ENCODE measurements at places on chromosomes 7 and 10.
A peak's percentile ranks its signal among the peaks of the same experiment; 100 is the strongest.

DNA sequence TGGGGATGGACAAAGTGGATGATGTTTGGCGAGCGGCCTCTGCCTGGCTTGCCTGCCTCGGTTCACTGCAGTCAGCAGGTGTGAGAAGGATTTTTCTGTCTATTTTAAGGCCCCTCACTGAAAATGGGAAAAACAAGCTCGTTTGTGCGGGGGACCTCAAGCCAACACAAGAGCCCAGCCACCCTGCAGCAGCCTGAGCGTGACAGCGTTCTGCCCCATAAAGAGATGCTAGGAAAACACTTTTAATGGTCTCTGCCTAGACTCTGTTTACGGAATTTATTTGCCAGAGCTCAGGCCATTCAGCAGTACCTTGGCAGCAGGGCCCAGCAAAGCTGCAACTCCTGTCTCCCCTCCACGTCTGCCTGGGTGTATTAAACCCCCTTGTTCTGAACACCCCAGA is 131.7 kb downstream of the GRK5 start:
- peaks cover 8% of the 10 kb centered on the region for H3K36me3 ChIP-seq
- H3K27ac ChIP-seq = no peak overlapping the region
- no peaks in the 10 kb centered on the region for H3K27me3 ChIP-seq
- DNase-seq = no peak
- H3K4me1 ChIP-seq = peaks cover 12% of the 10 kb centered on the region
- H3K4me3 ChIP-seq = no peak overlapping the region

DNA sequence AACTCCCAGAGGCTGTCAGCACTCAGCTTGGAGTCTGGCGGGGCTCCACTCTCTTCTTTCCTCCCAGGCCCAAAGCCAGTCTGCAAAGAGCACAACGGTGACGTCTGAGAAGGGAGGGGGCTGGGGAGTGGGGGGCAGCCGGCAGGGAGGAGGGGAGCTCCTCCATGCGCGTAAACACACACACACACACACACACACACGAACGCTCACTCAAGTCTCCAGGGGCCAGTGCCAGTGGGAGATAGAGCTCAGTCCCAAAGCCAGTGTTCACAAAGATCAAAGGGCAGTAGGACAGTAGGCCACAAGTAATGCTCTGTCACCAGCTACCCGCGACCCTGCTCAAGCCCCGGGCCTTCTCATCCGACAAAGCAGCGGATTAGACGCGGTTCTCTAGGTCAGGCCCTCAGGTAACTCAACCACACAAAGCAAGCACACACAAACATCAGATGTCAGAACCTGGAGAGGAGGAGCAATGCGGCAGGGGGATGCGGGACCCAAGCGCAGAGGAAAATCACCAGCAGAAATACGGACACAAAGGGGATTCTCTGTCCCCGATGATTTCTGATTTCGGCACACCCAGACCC is 19.9 kb downstream of the TCAF1 start:
- no peak for DNase-seq
- H3K36me3 ChIP-seq = no peaks in the 10 kb centered on the region
- no peaks in the 10 kb centered on the region for H3K27me3 ChIP-seq
- H3K4me1 ChIP-seq = peaks cover 16% of the 10 kb centered on the region

DNA sequence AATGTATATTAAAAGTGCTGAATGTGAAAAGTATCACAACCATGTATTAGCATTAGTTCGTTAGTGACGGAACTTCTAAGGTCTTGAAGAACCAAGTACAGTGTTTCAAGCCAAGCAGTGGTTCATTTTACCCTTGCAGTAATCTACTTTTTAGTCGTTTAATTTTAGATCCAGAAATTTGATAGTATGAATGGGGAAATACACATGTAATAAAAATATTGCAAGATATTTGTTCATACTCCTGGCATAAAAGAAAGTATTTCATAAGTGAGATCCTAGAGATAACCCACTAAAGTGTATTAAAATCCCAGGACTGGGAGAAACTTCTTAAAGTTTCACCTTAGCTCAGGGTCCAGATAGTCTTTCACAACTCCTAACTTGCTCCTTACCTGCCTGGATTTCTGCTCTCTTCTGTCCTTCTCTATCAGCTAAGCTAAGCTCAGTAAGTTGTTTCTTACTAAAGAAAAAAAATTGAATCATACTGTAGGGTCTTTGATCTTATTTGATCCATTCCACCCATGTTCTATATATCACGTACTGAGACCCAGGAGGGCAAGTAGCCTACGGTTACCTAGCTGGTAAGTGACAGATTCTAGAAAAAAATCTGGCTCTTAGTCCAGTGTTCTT is 1.5 kb downstream of the BCAP29 start:
- peak overlapping the region; percentile 84 for H3K4me3 ChIP-seq
- H3K36me3 ChIP-seq = peaks cover 16% of the 10 kb centered on the region
- H3K27ac ChIP-seq = peak overlapping the region; percentile 97
- no peak for DNase-seq
- H3K27me3 ChIP-seq = no peaks in the 10 kb centered on the region
- peaks cover 11% of the 10 kb centered on the region for H3K4me1 ChIP-seq

DNA sequence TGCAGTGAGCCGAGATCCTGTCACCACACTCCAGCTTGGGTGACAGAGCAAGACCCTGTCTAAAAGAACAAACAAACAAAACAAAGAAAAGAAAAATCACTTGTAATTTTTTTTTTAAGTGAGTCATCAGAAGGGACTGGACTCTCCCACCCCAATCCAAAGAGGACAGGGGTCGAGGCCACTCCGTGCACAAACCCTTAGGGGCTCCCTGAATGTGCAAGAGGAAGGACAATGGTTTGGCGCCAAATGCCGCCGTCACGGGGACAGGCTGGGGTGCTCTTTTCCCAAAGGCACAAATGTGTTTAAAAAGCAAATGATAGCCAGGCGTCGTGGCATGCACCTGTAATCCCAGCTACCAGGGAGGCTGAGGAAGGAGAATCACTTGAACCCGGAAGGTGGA is 23.8 kb downstream of the RCC1L start:
- no peak for DNase-seq
- peaks cover 8% of the 10 kb centered on the region for H3K4me1 ChIP-seq
- no peaks in the 10 kb centered on the region for H3K27me3 ChIP-seq
- no peak overlapping the region for H3K4me3 ChIP-seq
- H3K27ac ChIP-seq = peak overlapping the region; percentile 78

DNA sequence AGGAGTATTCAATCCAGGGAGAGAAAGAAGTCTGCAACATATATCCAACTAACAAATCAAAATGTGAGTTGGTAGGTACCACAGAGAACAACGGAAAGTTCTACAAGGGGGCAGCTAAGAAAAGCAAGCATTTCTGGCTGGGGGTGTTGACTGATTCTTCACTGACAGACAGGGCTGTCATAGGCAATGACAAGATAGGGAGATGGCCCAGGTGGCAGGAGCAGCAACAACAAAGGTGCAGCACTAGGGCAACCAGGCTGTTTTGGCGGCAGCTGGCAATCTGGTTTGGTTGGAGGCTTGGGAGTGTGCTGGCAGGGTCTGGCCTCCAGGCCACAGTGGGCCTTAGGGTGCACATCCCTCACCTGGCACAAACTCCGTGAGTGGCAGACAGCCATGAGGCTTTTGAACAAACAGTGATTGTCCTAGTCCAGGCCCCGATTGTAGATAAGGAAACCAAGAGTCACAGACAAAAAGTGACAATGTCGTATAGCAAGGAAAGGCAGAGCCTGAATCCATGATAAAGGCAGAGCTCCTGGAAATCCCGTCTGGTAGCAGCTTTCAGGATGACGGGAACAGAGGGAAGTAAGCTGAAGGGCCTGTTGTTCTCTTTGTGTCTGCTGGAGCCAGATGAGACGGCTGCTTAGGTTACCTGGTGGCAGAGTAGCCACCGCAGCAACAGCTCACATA is 28.4 kb downstream of the DPCD start:
- no peak overlapping the region for H3K4me3 ChIP-seq
- H3K27ac ChIP-seq = no peak overlapping the region
- no peak for DNase-seq
- H3K36me3 ChIP-seq = peaks cover 10% of the 10 kb centered on the region
- no peaks in the 10 kb centered on the region for H3K27me3 ChIP-seq

DNA sequence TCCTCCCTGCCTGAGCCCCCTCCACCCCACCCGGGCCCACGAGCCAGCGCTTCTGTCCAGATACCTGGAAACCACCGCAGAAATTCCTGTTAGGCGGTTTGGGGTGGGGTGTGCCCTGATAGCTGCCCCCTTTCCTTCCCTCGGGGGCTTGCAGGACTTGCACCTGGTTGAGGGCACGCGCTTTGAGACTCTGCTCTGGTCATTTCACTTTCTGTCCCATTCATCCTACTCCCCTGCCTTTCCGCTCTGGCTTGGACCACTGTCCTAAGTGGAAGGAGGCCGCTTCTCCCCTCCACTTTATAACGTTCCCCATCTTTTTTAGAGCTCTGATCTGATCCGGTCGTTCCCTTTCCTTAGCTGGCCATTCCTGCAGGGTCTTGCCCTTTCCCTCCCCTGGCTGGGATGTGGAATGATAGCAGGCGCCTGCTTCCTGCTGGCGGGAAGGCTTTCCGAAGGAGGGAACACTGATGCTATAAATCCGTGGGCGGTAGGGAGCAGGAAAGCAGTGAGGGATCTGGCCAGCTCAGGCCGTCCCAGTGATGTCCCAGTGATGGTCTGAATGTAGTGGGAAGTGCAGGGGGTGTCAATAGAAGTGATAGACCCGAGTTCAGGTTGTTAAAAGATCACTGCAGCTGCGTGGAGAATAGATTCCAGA is 852 bp upstream of the PRKAR1B start:
- peaks cover 29% of the 10 kb centered on the region for H3K36me3 ChIP-seq
- no peak for DNase-seq
- H3K4me1 ChIP-seq = peaks cover 4% of the 10 kb centered on the region
- no peak overlapping the region for H3K27ac ChIP-seq
- H3K27me3 ChIP-seq = no peaks in the 10 kb centered on the region

DNA sequence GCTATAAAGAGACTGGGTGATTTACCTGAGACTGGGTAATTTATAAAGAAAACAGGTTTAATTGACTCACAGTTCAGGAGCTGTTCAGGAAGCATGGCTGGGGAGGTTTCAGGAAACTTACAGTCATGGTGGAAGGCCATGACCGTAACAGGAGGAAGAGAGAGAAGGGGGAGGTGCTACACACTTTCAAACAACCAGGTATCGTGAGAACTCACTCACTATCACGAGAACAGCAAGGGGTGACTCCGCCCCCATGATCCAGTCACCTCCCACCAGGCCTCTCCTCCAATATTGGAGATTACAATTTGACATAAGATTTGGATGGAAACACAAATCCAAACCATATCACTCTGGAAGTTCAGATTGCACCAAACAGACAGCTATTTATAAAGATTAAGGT is 59.8 kb upstream of the ARHGAP21 start:
- H3K4me3 ChIP-seq = no peak overlapping the region
- H3K4me1 ChIP-seq = no peaks in the 10 kb centered on the region
- no peaks in the 10 kb centered on the region for H3K27me3 ChIP-seq
- H3K36me3 ChIP-seq = no peaks in the 10 kb centered on the region
- no peak overlapping the region for H3K27ac ChIP-seq

GRCh38 chr10:48429309-48429708 is 122.8 kb downstream of the MAPK8 start:
- H3K36me3 ChIP-seq = no peaks in the 10 kb centered on the region
- no peaks in the 10 kb centered on the region for H3K27me3 ChIP-seq
- H3K27ac ChIP-seq = no peak overlapping the region
- H3K4me1 ChIP-seq = no peaks in the 10 kb centered on the region
- no peak for DNase-seq
- H3K4me3 ChIP-seq = no peak overlapping the region

DNA sequence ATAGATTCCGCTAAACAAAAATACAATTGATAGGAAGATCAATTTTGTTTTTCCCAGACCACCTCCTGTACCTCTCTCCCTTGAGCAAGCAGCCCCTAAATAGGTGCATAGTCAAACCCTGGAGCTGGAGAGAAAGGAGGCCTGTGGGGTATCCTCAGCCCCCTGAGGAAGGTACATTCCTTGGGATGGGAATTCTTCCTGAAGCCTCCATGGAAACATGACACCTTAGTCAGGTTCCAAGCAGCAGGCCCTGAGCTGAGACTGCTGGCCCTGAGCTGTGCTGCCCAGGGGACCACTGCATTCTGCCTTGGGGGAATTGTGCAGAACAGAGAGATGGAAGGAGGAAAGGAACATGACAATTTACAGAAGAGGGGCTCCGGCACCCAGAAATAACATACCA is 7.4 kb downstream of the HNRNPF start:
- H3K4me3 ChIP-seq = no peak overlapping the region
- no peaks in the 10 kb centered on the region for H3K27me3 ChIP-seq
- no peaks in the 10 kb centered on the region for H3K36me3 ChIP-seq
- H3K4me1 ChIP-seq = peaks cover 10% of the 10 kb centered on the region
- no peak for DNase-seq

- no peaks in the 10 kb centered on the region for H3K27me3 ChIP-seq
- H3K36me3 ChIP-seq = no peaks in the 10 kb centered on the region
- H3K4me1 ChIP-seq = no peaks in the 10 kb centered on the region
- DNase-seq = no peak
- no peak overlapping the region for H3K27ac ChIP-seq
Observed at GRCh38 chr7:72321081-72321480, 91.1 kb downstream of the CALN1 start.

- H3K27ac ChIP-seq = no peak overlapping the region
- H3K36me3 ChIP-seq = no peaks in the 10 kb centered on the region
- DNase-seq = no peak
- H3K27me3 ChIP-seq = no peaks in the 10 kb centered on the region
- H3K4me3 ChIP-seq = no peak overlapping the region
- no peaks in the 10 kb centered on the region for H3K4me1 ChIP-seq
Observed at GRCh38 chr7:104931181-104931781, 82.7 kb upstream of the KMT2E start.

GRCh38 chr10:74293686-74294371 is 142.8 kb downstream of the ADK start:
- no peak for DNase-seq
- H3K27me3 ChIP-seq = no peaks in the 10 kb centered on the region
- H3K4me1 ChIP-seq = peaks cover 13% of the 10 kb centered on the region
- no peaks in the 10 kb centered on the region for H3K36me3 ChIP-seq

- peaks cover 6% of the 10 kb centered on the region for H3K4me1 ChIP-seq
- DNase-seq = peak; percentile 85
- no peak overlapping the region for H3K27ac ChIP-seq
- no peak overlapping the region for H3K4me3 ChIP-seq
- no peaks in the 10 kb centered on the region for H3K27me3 ChIP-seq
Observed at GRCh38 chr10:71608819-71609768, 110.5 kb downstream of the C10orf105 start.

DNA sequence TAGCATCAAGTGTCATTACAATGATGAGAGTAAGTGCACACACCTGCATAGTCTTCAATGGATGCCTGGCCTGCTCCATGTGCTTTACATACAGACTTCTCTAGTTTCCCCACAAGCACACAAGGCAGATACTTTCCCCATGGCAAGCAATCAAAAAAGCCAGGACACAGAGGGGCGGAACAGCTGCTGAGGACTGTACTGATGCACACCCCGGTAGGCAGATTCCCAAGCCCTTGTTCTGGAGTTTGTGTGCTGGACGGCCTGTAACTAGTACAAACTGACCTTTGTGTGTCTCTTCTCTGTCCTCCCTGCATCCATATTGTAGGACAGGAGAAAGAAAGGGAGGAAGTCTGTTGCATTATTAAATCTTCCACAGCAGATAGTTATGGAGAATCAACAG is 25.8 kb downstream of the UBE2D4 start:
- H3K27me3 ChIP-seq = no peaks in the 10 kb centered on the region
- H3K36me3 ChIP-seq = peaks cover 18% of the 10 kb centered on the region
- no peak for DNase-seq
- H3K27ac ChIP-seq = no peak overlapping the region
- no peak overlapping the region for H3K4me3 ChIP-seq
- no peaks in the 10 kb centered on the region for H3K4me1 ChIP-seq
